ENCODE measurements at places on chromosomes 7 and 10.

GRCh38 chr10:110512461-110513187 is 14.9 kb downstream of the DUSP5 start:
- peak; percentile 80 for DNase-seq

- DNase-seq = no peak
Measured at GRCh38 chr7:44193011-44193802, 4.0 kb upstream of the GCK start.

DNA sequence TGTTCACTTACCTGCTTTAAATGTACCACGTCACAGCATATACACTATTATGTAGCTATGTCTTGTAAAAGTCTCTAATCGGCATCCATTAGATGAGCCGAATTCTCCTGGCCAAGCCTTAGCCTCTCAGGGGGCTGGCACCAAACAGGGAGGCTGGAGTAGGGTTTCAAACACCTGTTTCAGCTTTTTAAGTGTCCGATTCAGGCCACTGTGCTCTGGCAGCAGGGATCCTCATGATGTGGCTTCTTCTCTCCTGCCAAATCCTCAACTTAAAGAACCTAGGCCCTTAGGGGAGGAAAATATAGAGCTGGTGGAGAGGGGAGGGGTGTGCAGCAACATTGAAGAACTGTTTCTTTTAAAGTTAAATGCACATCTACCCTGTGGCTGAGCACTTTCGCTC is 68.5 kb upstream of the NFKB2 start:
- no peak for DNase-seq

- DNase-seq = no peak
Measured at GRCh38 chr7:29607259-29607658, 43.6 kb downstream of the PRR15 start.

GRCh38 chr7:105036217-105037168 is 22.5 kb downstream of the KMT2E start:
- DNase-seq = no peak

DNA sequence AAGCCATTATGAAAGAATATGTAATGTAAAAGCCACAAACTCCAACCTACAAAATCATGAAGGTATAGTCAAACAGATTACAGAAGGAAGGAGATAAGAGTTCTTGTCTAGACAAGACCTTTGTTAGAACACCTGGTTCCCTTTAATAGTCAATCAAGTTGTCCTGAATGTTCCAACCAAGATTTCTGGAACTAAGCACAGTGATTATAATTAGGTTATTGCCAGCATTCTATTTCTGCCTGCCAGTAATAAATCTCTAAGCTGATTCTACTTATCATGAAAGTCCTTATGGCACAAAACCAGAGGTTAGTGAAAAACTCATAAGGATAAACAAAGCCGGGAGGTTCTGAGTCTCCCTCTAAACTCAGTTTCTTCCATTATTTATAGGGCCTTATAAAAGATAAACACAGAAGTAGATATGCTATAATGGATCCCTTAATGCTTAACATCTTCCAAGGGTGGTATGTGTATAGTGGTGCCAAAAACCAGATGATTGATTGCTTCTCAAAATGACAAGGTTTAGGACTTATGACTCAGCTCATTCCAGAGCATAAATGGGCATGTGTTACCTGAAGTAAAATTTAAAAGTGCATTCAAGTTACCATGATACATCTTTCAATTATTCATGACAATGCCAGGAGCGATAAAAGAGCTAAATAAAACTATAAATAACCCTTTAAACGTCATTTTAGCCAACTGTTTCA is 237.2 kb downstream of the CSTF2T start:
- no peak for DNase-seq

GRCh38 chr10:75803816-75804552 is 372.6 kb downstream of the LRMDA start:
- no peak for DNase-seq

Data from stimulated activated CD4-positive, alpha-beta T cell treated with anti-CD3 and anti-CD28 coated beads, Interleukin-4, amount 100 ng/mL, for 4 hours (primary cell).